Fibroblast of gingiva (primary cell): ENCODE measurements at places on chromosomes 4 and X.

DNA sequence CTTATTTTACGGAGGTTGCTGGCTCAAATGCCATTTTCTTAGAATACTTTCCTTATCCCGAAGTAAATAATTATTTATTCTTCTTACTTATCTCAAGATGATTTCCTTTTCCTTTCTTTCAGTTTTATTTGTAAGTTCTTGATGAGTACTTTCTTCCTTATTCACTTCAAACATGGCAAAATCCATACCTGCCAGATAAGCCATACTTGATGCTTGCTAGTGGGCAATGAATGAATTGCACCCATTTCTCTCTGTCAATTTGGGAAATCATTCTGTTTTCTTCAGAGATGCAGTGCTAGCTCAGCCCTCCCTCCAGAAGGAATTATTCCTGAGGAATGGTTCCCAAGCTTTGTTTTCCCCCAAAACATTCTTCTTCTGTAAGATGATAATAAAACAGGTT is 598.3 kb downstream of the SPRY1 start:
- no peak for DNase-seq

GRCh38 chr4:159205466-159205865 is 102.6 kb downstream of the RAPGEF2 start:
- no peak for DNase-seq

GRCh38 chr4:123114084-123114914 is 191.9 kb upstream of the NUDT6 start:
- no peak for DNase-seq

- DNase-seq: peak; percentile 34
Measured at GRCh38 chr4:85828027-85828890, 353.3 kb downstream of the ARHGAP24 start.

DNA sequence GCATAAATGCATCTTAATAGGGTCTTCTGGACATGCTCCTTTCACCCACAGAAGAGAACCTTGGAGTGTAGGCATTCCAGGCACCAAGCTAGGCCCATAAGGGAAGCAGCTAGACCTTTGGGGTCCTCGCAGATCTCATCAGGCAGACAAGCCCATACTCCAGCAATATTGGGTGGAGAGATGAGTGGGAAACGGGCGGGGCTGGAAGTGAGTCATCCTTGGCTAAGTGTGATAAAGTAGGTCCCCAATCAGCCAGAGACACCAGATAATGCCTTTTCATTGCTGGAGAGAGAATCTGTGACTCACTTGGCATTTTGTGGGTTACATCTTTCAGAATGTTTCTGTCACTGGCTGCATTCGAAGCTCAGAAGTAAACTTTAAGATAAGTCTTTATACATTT is 133.3 kb upstream of the MBNL3 start:
- no peak for DNase-seq

- no peak for DNase-seq
Measured at GRCh38 chr4:154927126-154927680, 146.1 kb downstream of the RBM46 start.

DNA sequence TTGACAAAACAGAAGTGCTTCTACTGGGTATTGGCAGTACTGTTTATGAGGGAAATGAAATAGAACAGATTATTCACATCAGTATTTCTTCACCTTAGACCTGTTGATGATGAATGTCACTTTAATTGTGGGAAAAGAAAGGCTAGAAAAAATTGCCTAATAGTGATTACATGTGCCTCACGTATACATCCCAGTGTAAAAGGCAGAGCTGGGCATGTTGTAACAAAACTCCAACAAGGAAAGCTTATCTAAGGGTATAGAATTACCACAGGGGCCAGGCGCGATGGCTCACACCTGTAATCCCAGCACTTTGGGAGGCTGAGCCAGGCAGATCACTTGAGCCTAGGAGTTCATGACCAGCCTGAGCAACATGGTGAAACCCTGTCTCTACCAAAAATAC is 4.2 kb downstream of the PGM2 start:
- no peak for DNase-seq

GRCh38 chr4:133096972-133097371 is 52.1 kb upstream of the PCDH10 start:
- no peak for DNase-seq

- DNase-seq: peak; percentile 63
Measured at GRCh38 chr4:182143822-182144625, 99.2 kb upstream of the TENM3 start.

DNA sequence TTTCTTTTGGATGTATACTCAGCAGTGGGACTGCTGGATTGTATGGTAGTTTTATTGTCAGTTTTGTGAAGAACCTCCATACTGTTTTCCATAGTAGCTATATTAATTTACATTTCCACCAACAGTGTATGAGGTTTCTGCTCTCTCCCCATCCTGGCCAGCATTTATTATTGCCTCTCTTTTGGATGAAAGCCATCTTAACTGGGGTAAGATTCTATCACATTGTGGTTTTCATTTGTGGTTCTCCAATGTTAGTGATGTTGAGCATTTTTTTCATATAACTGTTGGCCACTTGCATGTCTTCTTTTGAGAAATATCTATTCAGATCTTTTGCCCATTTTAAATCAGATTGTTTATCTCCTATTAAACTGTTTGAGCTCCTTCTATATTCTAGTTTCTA is 27.6 kb downstream of the QRFPR start:
- no peak for DNase-seq

DNA sequence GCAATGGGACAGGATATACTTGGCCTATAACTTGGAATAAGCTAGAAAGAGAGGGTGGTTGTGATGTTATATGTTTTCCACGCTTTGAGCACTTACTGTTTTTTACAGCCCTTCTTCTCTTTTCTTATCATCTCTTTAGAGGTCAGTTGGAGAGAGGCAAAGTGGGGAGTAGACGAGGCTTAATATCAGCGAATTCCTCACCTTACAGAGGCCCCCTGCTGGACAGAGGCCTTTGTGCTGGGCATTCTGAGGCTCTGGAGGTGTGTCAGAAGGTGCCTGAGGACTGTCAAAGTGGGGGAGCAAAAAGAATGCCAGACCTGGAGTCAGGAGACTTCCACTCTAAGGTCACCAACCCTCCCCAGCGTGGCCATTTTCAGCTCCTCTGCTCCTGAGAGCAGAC is 42.5 kb downstream of the MAMLD1 start:
- DNase-seq: no peak

GRCh38 chr4:41160012-41160789 is 54.1 kb downstream of the APBB2 start:
- DNase-seq: peak; percentile 19

DNA sequence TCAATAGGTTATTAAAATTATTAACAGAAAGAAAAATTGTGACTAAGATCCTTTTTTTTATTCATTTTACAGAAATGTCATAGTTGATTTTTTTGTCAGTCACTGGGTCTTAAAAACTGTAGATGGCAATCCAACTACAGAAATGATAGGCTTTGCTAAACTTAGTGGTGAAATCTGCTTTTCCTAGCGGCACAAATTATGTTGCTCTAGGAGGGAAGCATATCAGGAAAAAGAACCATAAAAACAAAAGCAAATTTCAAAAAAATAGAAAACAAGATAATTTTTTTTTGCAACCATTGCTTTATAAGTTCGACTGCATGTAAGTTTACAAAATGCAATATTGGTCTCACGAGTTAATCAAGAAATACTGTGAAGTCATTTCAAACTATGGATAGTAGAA is 443.5 kb upstream of the IGFBP7 start:
- no peak for DNase-seq

DNA sequence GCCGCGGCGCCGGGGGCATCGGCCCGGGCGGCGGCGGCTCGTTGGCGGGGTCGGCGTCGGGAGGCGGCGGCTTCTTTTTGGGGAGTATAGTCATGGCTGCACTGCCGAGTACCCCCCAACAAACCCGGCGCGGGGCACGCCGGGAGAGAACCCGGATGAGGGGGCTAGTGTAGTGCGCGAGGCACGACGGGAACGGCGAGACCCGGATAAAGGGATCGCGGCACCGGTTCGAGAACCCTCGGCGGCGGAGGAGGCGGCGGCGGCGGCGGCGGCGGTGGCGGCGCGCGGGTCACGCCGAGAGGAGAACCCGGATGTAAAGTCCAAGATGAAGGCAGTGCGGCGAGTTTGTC is at the start of gene OTUD5:
OTUD5 (minus strand) TSS at position 131 of the 350 bp plus-strand sequence; CDS start at position 94, 37 bp downstream.
- no peak for DNase-seq

DNA sequence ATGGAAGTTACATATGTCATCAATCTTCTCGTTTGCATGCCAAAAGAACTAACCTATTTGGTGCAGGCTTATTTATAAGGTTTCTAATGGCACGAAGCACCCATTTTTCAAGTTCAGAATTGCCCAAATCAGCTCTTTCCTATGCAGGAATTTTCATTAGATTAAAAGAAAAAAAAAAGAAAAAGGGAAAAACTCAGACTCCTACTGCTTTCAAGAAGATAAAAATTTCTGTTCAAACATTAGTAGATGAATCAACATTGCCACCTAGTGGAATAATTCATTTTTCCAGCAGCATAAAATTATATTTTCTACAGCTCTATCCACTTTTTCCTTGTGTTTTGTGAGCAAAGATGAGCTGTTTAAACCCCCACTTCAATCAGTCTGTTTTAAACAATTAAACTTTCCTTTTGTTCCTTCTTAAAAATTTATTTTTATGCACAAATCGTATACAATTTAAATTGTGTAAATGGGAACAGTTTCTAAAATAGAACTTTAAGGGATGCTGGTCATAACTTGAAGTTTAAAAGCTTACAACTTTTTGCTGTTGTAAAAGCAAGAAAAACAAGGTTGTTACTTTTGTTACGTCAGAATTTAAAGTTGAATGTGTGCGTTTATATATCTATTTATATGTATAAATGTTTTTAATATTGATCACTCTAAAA is 309.9 kb downstream of the ARAP2 start:
- DNase-seq: no peak
